CD8-positive, alpha-beta memory T cell (primary cell): ENCODE measurements at places on chromosomes 1 and 21. TPM values are rescaled to one million over a fixed set of nuclear protein-coding genes. Genes with fewer than 3 reads are reported as not detected.

FAM177B gene
- total RNA-seq, result not detected

GRCh38 chr1:181128592-181129497 lies 40.3 kb downstream of the IER5 start:
- H3K4me3 ChIP-seq, result no peak overlapping the region
- H3K36me3 ChIP-seq, result no peaks in the 10 kb centered on the region
- DNase-seq, result no peak

RBBP5 gene
- total RNA-seq, result 30.8 TPM

GRCh38 chr1:15974855-15975254 lies 1.0 kb downstream of the ZBTB17 start:
- peak overlapping the region; percentile 86 for H3K4me3 ChIP-seq
- no peaks in the 10 kb centered on the region for H3K27me3 ChIP-seq
- H3K27ac ChIP-seq, result peak overlapping the region; percentile 74
- H3K4me1 ChIP-seq, result peaks cover 21% of the 10 kb centered on the region

DNA sequence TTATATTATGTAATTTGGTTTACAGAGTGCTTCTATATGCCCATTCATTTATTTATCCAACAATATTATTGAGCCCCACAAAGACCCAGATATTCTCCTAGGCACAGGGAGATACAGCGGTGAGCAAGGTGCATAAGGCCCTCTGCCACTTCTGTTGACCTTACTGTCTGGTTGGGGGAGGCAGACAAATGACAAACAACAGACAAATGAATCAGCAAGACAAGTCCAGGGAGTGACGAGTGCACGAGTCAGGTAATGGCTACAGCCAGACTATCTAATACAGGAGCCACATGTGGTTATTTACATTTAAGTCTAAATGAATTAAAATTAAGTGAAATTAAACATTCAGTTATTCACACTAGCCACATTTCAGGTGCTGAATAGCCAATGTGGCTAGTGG lies 22.0 kb upstream of the BCAR3 start:
- no peak overlapping the region for H3K27ac ChIP-seq
- H3K4me3 ChIP-seq, result no peak overlapping the region
- H3K4me1 ChIP-seq, result peaks cover under 1% of the 10 kb centered on the region
- no peaks in the 10 kb centered on the region for H3K36me3 ChIP-seq
- H3K27me3 ChIP-seq, result no peaks in the 10 kb centered on the region
- no peak for DNase-seq

ADGRB2 gene
- total RNA-seq, result 0.35 TPM

DNA sequence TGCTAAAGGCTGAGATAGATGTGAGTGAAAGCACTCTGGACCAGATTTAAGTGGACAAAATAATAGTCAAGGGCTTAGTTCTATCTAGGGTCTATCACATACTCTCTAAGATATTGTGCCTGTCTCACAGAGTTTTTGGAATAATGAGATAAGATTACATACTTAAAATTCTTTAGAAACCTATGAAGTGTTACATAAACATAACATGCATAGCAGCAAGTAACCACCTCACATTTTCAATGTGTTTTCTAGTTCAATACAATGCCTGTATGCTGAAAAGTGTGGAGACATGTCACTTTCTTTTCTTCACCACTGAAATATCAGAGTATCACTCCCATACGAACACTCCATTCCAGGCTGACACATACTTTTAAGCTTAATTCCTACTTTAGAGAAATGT lies 16.2 kb downstream of the SDCCAG8 start:
- no peak overlapping the region for H3K4me3 ChIP-seq
- no peak for DNase-seq
- peaks cover 5% of the 10 kb centered on the region for H3K36me3 ChIP-seq
- H3K4me1 ChIP-seq, result no peaks in the 10 kb centered on the region
- H3K27ac ChIP-seq, result no peak overlapping the region
